ENCODE measurements at places on chromosomes 16 and 17.

DNA sequence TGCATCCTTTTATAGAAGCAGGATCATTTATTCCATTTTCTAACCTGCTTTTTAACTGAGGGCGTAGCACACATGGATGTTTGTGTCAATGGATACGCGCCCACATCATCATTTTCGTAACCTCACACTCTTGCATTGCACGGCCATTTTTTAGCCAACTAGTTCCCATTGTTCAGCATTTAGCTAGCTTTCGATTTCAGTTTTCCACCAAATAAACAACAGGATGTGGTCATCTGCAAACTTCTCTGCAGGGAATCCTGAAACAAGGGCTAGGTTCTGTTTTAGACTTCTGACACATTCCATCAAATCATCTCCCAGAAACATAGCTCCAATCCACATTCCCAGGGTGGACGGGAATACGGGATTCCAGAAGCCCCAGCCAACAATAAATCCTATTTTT lies 6.4 kb downstream of the CYB561 start:
- peak; percentile 53 for DNase-seq

DNA sequence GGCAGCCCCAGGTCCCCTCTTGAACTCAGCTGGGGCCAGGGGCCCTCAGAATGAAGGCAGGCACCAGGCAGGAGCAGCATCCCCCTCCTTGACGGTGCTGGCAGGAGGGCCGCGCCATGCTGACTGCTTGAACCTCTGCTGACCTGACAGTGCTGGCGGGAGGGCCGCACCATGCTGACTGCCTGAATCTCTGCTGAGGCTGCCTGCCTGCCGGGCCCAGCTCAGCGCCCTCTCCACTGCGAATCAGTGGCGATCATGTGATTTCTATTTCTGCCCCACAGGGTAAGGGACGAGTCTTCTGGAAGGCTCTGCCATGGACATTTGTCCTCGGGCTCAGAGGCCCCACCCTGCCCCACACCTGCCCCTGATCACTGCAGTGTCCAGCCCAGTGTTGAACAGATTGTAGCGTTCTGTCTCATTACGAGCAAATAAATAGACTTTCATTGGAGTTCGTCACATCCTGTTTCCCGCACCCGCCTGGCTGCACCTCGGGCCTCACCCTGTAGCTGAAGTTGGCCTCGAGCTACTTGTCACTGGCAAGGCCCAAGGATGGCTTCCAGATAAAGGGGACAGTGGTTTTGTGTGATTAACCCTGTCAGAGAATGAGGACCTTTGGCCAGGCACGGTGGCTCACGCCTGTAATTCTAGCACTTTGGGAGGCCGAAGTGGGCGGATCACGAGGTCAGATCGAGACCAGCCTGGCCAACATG lies 8.6 kb downstream of the C16orf90 start:
- no peak for DNase-seq

GRCh38 chr17:30981531-30982519 lies 11.0 kb downstream of the RNF135 start:
- DNase-seq: no peak

DNA sequence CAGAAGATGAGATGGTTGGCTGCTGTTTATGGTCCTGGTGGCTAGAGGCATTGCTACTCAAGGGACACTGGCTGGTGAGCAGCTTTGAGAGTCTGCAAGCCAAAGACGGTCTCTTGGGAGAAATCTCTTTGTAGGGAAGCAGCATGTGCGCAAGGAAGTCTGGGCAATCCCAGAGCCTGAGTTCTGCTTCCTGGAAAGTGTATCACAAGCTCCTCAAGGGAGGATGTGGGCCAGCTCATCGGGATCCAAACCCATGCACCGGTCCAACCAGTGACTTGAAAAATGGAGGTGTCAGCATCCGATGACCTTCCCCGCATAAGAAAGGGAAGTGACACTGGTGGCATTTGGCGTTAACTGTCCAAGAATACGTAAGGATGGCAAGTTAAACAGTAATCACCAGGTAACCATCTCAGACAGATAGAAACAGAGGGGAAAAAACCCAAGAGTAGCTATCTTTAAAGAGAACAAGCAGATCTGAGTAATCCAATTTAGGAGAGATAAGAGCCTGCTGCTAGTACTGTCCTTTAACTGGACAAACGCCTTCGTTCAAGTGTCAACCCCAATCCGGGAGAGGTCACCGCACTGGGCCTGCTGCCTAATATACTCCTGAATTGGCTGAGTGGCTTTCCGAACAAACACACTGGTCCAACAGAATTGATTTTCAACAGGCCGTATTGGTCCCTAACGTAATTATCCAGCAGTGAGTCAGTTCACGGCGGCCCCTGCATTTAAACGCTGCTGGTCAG lies 303.0 kb upstream of the ZFHX3 start:
- DNase-seq: no peak

DNA sequence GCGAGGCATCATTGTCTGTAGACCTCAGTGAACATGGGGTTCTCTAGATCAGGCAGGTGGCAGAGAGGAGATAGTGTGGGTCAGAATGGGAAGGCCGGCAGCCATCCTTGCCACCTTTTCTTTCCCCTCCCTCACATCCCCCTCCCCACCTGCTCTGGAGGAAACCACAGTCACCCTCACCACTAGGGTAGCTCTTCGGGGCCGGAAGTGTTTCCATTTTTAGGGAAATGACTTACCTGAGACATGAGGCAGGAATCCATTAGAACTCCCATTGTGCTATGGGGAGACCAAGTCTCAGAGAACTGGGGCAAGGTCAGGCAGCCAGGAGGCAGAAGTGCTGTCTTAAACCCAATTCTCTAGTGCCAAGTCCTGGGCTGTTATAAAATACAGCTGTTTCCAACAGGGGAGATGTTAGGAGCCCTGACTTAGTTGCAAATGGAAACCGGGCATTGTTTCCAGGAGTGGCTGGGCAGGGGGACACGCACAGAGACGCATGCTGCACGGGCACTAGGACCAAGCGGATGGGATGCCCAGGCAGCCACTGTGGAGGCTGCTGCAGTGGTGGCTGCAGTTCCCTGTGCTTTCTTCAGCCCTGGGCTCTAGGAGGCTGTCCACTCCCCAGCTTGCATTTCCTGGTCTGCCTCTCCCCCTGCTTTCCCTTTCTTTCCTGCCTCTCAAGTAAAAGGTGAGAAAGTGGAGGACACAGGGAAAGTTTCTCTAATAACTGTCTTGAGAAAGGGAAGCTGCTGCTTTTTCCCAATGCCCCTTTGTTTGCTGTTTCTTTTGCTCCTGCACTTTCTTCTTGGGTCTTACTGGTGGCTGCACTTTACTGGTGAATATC lies 2.8 kb downstream of the HAS3 start:
- no peak for DNase-seq

DNA sequence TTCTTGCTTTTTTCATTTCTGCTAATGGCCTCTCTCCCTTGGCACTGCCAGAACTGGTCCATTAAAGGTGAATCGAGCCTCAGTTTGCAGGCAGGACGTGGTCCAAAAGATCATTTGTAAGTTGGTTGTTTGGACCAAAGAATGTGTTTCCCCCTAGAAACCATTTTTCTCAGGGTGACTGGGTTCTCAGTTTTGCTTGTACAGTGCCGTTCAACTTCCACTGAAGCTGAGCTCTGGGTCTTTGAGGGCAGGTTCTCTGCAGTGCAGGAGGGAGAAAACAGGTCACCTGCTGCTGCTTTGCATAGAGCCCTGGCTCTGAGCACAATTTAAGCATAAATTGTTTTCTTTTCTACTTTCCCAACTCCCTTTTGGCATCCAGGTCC lies 9.0 kb upstream of the AMZ2 start:
- no peak for DNase-seq

GRCh38 chr17:45432405-45433158 lies at the start of gene ARHGAP27:
Gene ARHGAP27, minus strand, starts transcription at chr17:45432870. Its CDS starts 2,591 bp downstream, at chr17:45430279.
- peak; percentile 48 for DNase-seq

- DNase-seq: no peak
These were observed 20.2 kb downstream of the SPNS2 start for GRCh38 chr17:4518901-4519300.

GRCh38 chr16:70252355-70252988 lies 732 bp upstream of the EXOSC6 start:
- no peak for DNase-seq

DNA sequence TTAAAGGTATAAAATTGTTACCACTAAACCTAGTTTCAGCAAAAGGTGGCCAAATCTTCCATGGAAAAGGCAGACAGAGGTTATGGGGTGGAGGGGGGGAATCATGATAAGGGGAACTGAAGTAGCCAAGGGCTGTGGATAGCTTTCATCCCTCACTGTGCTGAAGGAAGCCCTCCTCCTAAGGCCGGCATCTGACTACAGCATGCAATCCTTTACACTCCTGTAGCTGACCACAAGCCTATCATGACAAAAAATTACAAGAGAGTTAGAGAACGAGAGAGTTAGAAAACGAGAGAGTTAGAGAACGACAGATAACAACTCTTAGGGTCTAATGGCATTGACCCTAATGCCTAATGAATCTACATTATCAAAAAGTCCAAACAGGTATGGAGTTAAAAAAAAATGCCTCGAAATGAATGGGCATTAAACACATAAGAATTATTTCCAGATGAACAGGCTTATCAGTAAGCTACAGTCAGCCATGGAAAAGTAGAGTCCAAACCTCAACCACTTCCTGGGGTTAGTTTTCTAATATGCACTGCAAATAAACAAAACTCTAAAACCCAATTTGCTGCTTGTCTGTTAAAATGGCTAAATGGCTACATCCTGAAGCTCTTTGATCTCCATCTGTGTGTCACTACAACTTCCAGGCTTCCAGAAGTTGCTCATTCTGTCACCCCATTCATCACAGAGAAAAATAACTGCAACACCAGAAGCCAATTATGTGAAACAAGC lies 29.7 kb downstream of the DUSP14 start:
- DNase-seq: no peak

- DNase-seq: no peak
These were observed 14.2 kb downstream of the TRPV3 start for GRCh38 chr17:3543453-3543852.

GRCh38 chr17:27810902-27811557 lies 10.7 kb upstream of the NOS2 start:
- no peak for DNase-seq

- no peak for DNase-seq
These were observed 32.0 kb downstream of the OGFOD1 start for GRCh38 chr16:56483394-56483793.

- peak; percentile 84 for DNase-seq
These were observed 19.1 kb upstream of the STAC2 start for GRCh38 chr17:39244600-39245570.

GRCh38 chr17:13140750-13141149 lies 122.9 kb upstream of the ELAC2 start:
- DNase-seq: no peak

DNA sequence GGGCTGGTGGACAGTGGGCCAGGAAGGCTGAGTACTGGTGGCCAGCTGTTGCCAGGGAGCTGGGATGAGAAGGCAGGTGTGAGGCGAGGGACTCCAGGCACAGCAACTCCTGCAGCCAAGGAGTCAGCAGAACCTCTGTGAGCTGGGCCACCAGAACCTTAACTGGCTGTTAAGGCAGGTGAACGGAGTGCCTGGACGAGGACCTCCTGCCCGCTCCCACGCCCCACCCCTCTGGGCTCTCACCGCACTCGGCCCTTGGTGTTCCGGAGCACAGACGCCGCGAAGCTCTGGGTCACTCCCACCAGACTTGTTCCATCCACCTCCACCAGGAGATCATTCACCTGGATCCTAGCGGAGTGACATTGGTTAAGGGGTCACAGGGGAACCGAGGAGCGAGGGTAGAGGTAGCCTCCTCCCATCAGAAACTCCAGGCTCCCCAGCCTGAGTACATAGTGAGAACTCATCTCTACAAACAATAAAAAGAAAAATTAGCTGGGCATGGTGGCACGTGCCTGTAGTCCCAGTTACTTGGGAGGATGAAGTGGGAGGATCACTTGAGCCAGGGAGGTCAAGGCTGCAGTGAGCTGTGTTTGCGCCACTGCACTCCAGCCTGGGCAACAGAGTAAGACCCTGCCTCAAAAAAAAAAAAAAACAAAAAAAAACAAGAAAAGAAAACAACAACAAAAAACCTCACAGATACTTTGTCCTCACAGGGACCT lies 9.3 kb downstream of the PPP1R9B start:
- DNase-seq: no peak

DNA sequence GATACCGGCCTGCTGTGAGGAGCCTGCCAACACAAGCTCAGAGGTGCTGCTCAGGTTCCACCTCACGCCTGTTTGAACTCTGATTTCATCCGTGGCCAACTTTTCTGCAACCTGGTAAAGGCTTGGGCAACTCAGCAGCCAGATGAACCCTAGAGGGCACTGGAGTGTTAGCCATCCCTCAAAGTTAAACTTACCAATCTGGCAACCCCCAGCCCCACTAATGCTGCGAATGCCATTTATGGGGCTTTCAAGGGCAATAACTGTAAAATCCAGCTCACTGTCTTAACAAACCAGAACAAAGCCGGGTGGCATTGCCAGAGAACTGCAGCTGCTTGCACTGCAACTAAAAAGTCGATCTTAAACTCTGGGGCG lies 105.5 kb downstream of the AXIN2 start:
- peak; percentile 40 for DNase-seq

DNA sequence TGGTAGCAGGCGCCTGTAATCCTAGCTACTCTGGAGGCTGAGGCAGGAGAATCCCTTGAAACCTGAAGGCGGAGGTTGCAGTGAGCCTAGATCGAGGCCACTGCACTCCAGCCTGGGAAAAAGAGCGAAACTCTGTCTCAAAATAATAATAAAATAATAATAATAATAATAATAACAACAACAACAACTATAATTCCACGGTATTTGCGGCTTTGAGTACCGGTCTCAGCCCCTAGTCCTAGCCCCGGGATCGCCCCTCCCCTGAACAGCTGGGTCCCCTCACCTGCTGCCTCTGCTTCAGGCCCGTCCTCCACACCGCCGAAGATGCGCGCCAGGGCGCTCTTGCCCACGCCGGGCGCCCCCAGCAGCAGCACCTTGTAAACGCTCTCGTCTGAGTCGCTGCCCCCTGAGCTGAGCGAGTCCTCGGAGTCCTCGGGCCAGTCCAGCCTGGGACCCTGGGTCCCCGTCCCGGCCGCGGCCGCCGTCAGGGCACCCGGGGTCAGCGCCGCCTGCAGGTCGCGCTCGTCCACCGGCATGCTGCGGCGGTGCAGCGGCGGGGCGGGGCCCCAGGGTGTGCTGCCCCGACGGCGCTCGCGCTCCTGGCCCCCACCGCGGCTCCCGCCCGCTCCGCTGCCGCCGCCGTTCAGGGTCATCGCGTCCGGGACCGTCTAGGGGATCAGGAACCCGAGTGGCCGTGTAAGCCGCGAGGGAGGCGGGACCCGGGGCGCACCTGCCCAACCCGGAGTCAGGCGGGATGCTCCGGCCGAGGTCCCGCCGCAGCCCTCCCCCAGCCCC lies 611 bp downstream of the RRAD start:
- peak; percentile 83 for DNase-seq

GRCh38 chr17:4407216-4407615 lies 26.5 kb upstream of the SPNS3 start:
- no peak for DNase-seq

GRCh38 chr16:70688246-70688742 lies 2.4 kb upstream of the MTSS2 start:
- DNase-seq: peak; percentile 59

- DNase-seq: no peak
These were observed 12.4 kb downstream of the AMZ2 start for GRCh38 chr17:68260051-68260762.

Data from AG20443 (cell line).